Upper lobe of right lung (tissue), 1 donor: ENCODE measurements at places on chromosomes 13 and 19. TPM values are rescaled to one million over a fixed set of nuclear protein-coding genes. Genes with fewer than 3 reads are reported as not detected.

TNFSF9 gene
- total RNA-seq, result 7.4 TPM

GRCh38 chr13:24613128-24613527, 67.1 kb upstream of the ATP12A start:
- DNase-seq, result no peak

DNA sequence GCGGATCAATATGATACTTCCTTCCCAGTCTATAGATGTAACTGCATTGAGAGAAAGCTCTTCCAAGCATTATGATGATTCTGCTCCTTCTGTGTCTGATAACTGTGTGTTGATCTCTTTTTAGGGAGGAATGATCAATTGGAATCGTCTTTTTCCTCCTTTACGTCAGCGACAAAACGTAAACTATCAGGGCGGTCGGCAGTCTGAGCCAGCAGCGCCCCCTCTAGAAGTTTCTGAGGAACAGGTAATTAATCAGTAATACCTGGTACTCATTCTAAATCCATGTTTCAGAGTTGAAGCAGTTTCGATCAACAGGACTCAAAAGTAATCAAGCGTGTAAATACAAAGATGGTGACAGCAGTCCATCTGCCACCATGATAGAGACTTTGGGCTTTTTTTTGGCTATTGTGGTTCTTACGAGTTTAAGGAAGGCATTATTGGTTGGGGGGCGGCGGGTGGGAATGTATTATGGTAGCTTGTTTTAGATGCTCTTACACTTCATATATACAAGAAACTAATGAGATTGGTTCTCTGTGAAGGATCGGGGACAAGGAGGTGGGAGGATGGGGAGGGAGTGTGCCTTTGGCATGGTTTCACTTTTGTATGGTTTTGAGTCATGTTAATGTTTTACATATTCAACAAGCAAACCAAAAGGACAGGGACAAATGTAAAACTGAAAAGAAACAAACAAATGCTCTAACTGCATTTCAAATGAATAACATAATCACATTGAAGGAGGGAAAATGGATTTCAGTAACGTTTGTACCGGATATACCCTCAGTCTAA, 60.7 kb upstream of the GPR183 start:
- no peak for DNase-seq

GRCh38 chr13:26310470-26310869, 56.5 kb downstream of the CDK8 start:
- no peak for DNase-seq

DNA sequence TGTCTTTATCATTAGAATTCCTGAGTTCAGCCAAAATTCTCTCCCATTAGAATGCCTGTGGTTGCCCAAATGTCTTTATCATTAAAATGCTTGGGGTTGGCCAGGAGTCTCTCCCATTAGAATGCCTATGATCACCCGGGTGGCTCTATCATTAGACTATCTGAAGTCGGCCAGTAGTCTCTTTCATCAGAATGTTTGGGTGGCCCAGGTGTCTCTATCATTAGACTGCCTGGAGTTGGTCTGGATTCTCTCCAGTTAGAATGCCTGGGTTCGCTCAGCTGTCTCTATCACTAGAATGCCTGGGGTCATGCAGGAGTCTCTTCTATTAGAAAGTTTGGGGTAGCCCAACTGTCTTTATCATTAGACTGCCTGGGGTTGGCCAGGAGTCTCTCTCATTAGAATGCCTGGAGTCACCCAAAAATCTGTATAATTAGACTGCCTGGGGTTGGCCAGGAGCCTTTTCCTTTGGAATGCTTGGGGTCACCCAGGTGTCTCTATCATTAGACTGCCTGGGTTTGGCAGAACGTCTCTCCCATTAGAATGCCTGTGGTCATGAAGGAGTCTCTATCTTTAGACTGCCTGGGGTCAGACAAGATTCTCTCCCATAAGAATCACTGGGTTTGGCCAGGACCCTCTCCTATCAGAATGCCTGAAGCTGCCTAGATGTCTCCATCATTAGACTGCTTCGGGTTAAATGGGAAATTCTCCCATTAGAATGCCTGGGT, 1478.3 kb downstream of the UQCRFS1 start:
- no peak for DNase-seq

STAP2 gene
- 16.1 TPM for total RNA-seq

GRCh38 chr13:57253551-57253950, 86.6 kb downstream of the PRR20E start:
- no peak for DNase-seq

DNA sequence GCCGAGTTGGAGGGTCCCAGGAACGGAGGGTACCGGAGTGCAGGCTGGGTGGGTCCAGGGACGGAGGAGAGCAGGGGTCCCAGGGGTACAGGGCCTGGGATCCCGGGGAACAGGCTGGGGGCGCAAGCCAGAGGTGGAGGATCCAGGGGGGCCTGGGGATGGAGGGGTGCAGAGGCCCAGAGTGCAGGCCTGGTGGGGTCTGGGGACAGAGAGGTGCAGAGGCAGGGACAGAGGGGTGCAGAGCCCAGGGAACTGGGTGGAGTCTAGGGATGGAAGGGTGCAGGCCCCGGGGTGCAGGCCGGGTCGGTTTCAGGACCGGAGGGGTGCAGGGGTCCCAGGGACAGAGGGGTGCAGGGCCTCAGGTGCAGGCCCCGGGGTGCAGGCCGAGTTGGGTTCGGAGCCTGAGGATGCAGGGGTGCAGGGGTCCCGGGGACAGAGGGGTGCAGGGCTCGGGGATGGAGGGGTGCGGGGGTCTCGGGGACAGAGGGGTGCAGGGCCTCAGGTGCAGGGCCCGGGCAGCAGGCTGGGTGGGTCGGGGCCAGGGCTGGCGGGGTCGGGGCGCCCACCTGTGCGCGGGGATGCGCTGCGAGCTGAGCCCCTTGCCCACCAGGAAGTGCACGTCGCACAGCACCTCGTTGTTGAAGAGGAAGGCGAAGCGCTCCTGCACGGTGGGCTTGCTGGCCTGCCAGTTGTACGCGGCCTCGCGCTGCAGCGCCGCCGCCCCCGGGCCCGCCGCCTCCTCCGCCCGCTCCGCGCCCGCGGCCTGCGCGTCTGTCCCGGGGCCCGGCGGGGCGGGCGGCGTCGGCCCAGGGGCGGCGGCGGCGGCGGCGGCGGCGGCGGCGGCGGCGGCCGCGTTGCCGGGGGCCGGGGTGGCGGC, 545 bp downstream of the BTBD2 start:
- no peak for DNase-seq

DNA sequence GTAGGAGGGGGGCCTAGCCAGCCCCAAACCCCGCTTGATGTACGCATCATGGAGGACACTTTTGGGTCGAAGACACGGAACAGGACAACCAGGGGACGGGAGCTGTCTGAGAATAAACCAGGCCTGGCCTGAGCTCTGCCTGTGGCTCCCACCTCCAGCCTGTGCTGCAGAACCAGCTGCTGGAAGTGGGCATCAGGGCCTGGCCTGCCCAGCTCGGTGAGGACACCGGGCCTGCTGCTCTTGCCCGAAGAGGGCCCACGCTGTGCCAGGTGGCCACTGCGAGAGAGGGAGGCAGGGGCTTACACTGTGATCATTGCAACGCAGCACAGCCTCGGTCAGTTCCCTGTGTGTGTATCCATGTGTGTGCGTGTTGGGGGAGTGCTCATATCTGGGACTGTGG, 34.6 kb downstream of the CEBPG start:
- no peak for DNase-seq

DNA sequence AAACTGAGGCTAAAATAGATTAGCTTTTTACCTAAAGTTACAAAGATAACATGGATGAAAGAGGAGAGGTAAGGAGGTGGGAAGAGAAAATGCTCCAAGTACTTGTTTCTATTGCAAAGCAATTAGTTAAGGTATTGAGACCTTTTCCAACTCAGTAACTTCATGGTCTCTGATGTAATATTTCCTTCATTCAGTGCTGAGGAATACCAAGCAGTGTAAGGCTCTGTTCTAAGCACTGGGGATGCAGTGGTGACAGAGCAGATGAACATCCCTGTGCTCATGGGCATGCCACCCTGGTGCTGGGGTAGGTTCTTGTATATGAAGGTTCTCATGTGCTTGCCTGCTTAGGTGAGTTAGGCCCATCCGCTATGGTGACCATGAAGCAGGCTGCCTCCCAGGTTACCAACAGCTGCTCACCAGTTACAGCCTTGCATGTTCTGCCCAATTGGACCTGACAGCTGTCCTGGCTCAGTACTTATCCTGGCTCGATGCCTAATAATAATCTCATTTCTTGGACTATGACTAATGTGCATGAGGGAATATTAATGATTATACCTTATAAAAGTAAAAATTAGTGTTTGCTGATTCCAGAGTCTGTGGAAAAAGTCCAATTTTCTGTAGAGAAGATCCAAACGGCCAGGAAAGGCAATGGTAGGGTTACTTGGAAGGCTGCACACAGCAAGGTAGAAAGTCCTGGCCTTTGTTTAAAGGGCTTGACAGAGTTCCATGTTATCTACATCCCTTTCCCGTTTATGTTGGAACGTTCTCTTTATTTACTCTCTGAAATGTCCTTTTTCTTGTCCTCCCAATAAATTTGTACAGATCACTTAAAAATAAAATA, 48.3 kb downstream of the LATS2 start:
- peak; percentile 18 for DNase-seq

NMRK2 gene
- total RNA-seq, result 1.6 TPM

DNA sequence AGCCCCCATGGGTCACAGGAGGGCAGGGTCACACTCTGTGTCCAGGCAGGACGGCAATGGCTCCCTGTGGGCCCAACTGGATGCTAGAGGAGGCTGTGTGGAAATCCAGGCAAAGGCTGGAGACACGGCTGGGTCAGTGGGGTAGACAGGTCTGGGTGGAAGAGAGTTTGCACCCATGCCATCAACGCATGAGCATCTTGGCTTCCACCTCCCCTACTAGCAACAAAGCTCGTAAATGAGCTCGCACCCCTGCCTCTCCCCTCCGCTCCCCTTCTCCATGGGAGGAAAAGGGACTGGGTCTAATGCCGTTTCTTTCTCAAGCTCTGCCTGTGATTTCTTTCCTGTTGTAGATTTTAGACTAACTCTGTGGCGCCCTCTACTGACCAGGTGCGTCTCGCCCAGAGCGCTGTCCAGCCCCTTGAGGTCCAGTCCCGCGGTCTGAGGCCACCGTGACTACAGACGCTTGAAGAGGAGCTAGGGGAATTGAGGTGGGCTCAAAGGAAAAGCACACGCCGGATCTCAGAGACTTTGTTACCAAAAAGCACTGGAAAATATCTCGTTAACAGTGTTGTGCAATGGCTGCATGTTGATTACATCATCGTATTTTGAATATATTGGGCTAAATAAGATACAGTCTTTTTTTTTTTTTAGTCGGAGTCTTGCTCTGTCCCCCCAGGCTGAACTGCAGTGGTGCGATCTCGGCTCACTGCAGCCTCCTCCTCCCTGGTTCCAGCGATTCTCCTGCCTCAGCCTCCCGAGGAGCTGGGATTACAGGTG, 50.7 kb upstream of the USP29 start:
- DNase-seq, result no peak

TMPRSS9 gene
- not detected for total RNA-seq

CCDC8 gene
- 8.9 TPM for total RNA-seq

DNA sequence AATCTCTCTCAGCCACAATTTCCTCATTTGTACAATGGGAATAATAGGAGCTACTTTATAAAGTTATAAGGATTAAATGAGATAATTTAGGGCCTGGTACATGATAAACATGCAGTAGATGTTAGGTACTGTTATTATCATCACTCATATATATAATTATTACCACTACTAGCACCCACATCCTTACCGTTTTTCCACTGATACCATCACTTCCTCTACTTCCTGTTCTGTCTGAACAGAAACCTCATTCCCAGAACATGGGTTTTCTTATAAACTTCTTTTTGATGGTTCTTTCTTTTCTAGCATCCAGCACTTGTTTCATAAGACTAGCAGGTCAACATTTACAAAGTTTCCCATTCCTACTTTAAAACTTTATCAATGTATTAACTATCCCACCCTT, 6.3 kb downstream of the CDADC1 start:
- no peak for DNase-seq

TUBA3C gene
- total RNA-seq, result not detected

ZNF442 gene
- total RNA-seq, result 5.1 TPM

FGF21 gene
- not detected for total RNA-seq

TPTE2 gene
- total RNA-seq, result not detected

EFNB2 gene
- 55.1 TPM for total RNA-seq

ZNF728 gene
- 0.96 TPM for total RNA-seq

DNA sequence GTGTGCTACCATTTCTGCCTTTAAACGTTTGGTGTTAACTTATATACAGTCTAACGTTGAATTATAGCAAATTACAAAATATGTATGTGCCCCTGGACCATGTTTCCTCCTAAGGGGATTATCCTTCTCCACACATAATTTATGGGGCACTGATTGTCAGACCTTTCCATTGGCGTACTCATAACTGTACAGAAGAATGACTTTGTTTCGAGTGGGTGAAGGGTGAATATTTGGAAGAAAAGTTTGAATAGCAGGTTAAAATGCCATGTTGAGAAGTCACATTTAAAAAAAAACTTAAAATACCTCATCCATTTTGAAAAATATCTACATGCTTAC, 58.8 kb downstream of the SLC10A2 start:
- DNase-seq, result no peak

- DNase-seq, result no peak
Measured at GRCh38 chr13:27573265-27573664, 47.1 kb downstream of the LNX2 start.

SLC25A15 gene
- 5.8 TPM for total RNA-seq

CYP2F1 gene
- total RNA-seq, result not detected

GRCh38 chr13:51827254-51827653, 17.7 kb downstream of the TMEM272 start:
- no peak for DNase-seq

DNA sequence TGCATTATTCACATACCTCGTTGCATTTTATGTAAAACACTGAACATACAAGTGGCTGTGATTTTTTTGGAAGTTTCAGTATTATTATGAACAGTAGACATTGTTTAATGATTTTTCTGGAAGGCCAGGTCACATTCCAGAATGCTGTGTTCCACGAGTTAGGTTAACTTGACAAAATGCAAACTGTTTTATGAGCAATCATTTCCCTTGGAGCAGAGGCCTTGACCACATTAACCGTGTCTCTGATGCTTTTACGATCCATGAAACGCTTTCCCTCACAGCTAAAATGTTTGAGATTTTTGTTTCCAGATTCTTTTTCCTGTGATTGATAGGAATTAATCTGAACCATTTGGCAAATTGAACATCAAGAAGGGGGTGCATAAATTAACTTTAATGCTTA, 57.8 kb downstream of the MBNL2 start:
- no peak for DNase-seq

GRCh38 chr13:40028446-40028845, 373.0 kb downstream of the COG6 start:
- DNase-seq, result no peak

GRCh38 chr13:113584205-113584869, at the start of gene TFDP1:
TSS of gene TFDP1 (plus strand) at chr13:113584753. CDS start at chr13:113585838, 1,085 bp downstream.
- peak; percentile 90 for DNase-seq

PLVAP gene
- total RNA-seq, result 174 TPM

ENOX1 gene
- 0.69 TPM for total RNA-seq

- DNase-seq, result peak; percentile 3
Measured at GRCh38 chr13:112168761-112169160, 101.8 kb downstream of the SOX1 start.

DNA sequence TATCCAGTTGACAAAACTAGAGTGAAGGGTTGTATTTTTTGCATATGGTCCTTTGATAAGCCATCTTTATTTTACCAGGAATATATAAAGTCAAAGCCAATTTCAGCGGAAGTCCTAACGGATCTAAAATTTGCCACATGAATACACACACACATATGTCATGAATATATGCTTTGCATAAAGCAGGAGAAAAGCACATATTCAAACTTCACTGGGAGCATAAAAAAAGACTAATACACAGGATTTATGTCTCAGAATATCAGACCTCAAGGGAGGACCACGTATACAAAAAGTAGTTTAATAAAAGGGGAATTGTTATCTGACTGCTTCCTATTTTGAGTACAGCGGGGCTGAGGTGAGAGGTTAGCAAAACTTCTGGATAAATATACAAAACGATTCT, 308.7 kb downstream of the PCDH9 start:
- no peak for DNase-seq
